ENCODE measurements at places on chromosomes 7 and 10.

DNA sequence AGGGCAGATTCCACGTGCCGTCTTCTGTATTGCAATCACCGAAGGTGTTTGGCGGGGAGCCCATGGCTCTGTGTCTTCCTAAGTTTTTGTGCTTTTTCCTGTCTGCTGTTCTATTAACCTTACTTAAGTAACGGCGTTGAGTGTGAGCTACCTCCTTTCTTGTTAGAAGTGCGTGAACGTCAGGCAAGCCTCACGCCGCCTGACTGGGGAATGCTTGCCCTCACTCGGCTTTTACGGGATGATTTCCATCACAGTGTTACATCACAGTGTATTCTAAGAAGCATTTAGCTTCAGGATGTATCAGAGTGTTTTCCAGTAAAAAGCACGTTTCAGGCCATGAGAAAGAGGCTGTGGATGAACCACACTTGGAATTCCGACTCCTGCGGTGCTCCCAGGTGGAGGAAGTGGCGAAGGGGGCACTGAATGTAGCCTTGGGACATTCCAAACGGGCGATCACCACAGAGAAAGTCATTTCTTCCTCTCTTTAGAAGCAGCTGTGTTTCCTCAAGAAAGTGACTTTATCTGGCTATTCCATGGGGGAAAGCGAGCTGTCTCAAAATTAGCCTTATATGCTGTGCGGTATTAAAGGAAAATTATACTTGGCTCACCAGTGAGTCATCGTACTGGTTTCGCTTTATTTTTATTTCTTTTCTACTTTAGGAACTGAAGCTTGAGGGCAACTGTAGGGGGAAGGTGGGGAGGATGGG is 290.7 kb downstream of the KLF6 start:
- H3K4me1 ChIP-seq, result no peaks in the 10 kb centered on the region
- no peaks in the 10 kb centered on the region for H3K36me3 ChIP-seq
- H3K27me3 ChIP-seq, result no peaks in the 10 kb centered on the region
- no peak overlapping the region for H3K27ac ChIP-seq

GRCh38 chr7:68321076-68321639 is 1277.1 kb upstream of the AUTS2 start:
- no peaks in the 10 kb centered on the region for H3K36me3 ChIP-seq
- no peak overlapping the region for H3K27ac ChIP-seq

GRCh38 chr10:63502832-63503231 is 18.4 kb upstream of the REEP3 start:
- H3K36me3 ChIP-seq, result peaks cover 2% of the 10 kb centered on the region
- H3K27ac ChIP-seq, result no peak overlapping the region
- H3K4me3 ChIP-seq, result no peak overlapping the region
- no peak for DNase-seq
- H3K4me1 ChIP-seq, result peaks cover 15% of the 10 kb centered on the region
- no peaks in the 10 kb centered on the region for H3K27me3 ChIP-seq

DNA sequence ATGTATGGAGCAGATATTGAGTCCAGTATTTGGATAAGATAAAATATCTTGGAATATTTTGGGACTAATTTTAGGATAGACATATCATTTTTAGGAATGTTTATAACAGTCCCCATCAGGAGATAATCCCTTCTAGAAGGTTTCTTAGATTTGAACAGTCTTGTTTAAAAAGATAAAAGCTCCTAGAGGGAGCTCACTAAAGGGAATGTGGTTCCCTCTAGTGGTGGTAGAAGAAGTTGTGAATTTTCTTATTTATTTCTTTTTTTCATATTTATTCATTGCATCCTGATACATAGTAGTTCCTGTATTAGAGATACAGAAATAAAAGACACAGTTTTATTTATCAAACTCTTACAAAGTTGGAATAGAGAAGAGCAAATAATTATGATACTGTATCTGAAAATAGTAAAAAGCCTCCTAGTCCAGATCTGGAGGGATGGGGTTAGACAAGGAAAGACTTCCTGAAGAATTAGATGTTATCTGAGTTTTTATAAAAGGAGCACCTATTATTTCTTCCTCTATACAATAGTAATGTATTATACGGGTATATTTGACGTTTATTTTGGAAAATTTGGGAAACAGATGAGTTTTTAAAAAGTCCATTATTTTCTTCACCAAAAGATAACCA is 24.5 kb upstream of the KLF14 start:
- no peaks in the 10 kb centered on the region for H3K4me1 ChIP-seq
- H3K27me3 ChIP-seq, result no peaks in the 10 kb centered on the region
- peak; percentile 61 for DNase-seq
- H3K4me3 ChIP-seq, result no peak overlapping the region
- no peak overlapping the region for H3K27ac ChIP-seq
- no peaks in the 10 kb centered on the region for H3K36me3 ChIP-seq

DNA sequence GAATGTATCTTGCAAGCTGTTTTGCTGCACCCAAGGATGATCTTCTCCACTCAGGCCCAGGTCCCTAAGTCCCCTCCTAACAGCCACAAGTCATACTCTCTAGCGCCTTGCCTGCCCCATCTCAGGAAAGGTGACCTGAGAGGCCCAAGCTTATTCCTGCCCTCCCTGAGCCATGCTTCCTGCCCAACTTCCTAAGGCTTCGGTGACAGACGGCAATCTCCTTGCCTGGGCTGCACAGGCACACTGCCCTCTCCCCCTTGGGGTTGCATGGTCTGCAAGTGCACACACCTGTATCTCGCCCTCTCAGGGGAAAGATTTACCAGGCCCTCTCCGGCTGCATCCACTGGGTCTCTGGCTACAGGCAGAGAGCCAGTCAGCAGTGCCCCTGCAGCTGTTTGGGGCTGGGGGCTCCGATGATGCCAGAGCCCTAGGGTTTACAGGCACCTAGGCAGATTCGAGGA is 771 bp upstream of the ADIRF start:
- H3K27me3 ChIP-seq, result peaks cover 18% of the 10 kb centered on the region
- no peak for DNase-seq
- no peak overlapping the region for H3K27ac ChIP-seq
- peaks cover 35% of the 10 kb centered on the region for H3K4me1 ChIP-seq

Measured in neural progenitor cell (in vitro differentiated cells).